ENCODE measurements at places on chromosomes 6 and 20.

- DNase-seq, result no peak
Measured at GRCh38 chr6:5680095-5680494, 326.6 kb downstream of the NRN1 start.

DNA sequence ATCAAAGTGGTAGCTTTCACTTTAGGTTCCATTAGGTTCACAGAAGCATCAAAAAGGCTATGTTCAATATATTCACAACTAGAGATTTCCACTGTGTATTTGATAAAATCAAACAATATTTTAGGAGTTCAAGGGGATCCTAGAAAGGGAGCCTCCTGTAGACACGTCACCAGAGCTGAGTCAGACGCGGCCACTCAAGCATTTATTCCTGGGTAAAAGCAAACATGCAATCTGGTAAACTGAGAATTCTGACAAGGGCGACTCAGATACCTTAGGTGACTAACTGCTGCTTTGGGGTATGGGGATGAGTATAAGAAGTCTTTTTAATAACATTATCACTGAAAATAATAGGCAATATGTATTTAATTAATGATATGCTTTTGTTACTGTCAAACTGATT lies 118.7 kb upstream of the HMGN3 start:
- DNase-seq, result no peak

GRCh38 chr20:53622247-53623133 lies 28.9 kb upstream of the ZNF217 start:
- DNase-seq, result no peak

DNA sequence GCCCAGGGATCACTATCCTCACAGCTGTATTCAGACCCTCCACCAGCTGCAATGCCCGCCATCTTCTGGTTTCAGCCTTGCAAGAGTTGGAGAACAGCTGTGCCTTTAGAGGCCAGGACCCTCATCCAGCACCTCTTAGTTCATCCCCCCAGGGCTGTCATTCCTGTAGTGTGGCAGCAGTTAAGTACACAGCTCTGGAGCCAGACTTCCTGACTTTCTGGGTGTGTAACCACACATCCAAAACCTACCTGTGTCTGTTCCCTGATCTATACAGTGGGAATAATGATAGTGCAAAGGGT lies 452 bp upstream of the TREM2 start:
- no peak for DNase-seq

- DNase-seq, result no peak
Measured at GRCh38 chr6:36418558-36418957, 24.1 kb downstream of the PXT1 start.

- no peak for DNase-seq
Measured at GRCh38 chr20:34863421-34863965, 9.2 kb downstream of the GGT7 start.

DNA sequence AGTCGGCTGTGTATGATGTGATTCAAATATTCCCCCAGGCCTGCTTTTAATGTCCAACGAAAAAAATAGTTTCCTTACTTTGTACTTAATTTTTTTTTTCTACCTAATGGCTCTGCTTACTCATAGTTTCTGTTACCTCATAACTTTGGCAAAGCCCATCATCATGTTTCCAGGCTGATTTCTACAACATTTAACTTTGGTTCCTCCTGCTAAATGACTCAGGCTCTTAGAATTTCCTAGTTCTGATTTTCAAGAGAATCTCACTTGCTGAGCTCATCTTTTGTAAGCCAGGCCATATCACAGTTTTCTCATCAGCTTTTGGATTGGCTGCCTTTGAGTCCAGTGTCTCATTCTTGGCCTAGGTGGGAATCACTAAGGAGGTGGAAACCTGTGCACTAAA lies 323.1 kb downstream of the HDGFL1 start:
- DNase-seq, result no peak

Measured in urinary bladder (tissue), 4 donors.